ENCODE measurements at places on chromosomes 12 and 14.

- DNase-seq, result no peak
These were observed 131.0 kb downstream of the TMEM132D start for GRCh38 chr12:129772501-129773493.

DNA sequence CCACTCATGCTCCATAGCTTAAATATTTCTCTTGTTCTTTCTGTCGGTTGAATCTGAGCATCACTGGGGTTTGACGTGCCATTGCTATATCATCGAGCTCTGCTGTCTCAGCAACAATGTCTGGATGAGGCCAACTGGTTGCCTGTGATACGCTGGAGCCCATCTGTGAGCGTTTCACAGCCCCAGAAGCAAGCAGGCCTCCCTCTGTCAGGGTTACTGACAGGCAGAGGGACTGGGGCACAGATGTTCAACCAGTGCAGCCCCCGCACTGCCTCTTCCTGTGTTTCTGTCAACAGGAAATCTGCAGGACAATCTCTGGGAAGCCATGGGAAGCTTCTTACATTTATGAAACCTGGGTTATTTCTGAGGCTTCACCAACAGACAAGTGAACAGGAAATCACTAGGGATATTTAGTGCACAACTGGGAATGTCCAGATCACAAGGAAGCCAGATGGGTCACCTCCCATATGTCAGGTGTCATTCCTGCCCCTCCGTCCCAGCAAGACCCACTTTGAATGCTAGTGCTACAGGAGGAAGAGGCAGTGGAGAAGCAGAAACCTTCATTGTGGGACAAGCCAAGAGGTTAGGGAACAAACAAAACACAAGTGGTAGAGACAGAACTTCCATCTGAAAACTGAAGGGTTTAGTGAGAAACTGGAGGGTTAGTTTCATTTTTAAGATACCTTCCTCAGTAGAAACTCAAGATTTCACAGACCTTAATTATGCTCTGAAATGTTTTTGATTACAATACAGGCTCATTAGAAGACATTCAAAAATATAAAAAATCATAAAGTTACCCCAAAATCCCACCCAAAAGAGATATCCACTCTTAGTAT, 24.1 kb downstream of the DMAC2L start:
- no peak for DNase-seq

DNA sequence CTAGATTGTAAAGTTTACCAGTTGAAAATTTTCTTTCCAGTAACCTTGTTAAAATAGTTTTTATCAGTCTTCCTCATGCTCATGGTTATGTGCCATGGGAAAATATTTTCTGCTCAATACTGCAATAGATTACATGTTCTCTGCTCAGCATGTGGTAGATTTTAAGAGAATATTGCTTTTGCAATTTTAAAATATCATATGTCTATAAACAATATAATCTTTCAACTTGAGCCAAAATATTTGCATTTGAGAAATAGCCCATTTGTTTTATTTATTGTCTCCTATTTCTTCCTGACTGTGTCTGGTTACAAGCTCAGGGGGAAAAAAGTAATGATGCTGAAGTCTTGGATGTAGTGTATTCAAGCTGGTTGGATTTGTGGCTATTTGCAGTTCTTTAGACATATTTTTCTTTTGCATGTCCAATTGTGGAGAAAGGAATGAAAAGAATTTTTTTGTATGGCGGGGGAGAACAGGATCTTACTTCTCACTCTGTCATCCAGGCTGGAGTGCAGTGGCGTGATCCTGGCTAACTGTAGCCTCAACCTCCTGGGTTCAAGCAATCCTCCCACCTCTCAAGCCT, 342.6 kb upstream of the NAV3 start:
- DNase-seq, result no peak

DNA sequence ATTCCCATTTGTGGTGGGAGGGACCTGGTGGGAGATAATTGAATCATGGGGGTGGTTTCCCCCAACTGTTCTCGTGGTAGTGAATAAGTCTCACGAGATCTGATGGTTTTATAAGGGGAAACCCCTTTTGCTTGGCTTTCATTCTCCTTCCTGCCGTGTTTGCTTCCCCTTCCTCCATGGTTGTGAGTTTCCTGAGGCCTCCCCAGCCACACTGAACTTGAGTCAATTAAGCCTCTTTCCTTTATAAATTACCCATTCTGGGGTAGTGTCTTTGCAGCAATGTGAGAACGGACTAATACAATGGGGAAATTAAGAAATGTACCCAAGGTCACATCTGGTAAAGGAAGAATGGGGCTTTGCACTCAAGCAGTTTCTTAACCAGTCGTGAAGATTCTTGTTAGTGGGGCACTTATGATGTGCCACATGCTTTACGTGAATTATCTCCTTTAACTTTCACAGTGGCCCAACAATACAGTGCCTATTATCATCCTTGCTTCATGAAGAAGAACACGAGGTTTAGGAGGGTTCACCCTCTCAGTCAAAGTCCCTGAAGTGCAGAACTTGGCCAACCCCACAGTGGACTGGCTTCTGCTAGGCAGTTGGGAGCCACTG, 234.3 kb downstream of the EFCAB11 start:
- DNase-seq, result no peak

DNA sequence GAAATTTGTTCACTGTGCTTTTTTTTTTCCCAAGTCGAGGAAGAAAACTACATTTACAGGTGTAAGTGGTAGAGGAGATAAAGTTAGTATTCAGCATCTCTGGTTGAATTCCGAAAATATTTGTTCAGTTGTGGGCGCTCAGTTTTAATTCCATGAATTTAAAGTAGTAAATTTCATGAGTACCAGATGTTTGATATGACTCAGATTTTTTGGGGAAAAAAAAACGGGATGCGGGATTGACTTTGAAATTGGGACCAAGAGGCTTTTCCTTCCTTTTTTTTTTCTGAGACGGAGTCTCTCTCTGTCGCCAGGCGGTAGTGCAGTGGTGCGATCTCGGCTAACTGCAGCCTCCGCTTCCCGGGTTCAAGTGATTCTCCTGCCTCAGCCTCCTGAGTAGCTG, 1.6 kb downstream of the TULP3 start:
- no peak for DNase-seq

- DNase-seq, result no peak
These were observed 265.0 kb downstream of the SSPN start for GRCh38 chr12:26460361-26460760.

Data from NCI-H1436 (cell line).